ENCODE measurements at places on chromosomes 2 and 18.

DNA sequence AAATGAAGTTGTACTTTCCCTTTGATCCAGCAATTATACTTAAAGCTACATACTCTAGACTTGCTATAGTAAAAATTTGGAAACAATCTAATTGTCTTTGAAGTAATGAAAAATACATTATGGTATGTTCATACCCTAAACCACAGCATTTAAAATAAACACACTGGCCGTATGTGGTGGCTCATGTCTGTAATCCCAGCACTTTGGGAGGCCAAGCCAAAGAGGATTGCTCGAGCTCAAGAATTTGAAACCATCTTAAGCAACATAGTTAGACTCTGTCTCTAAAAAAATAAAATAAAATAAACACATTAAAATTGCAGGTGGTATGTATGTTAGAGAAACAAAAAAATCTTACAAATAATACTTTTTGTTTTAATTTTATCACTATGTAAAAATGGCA lies 208.1 kb upstream of the KLHL14 start:
- DNase-seq: no peak

DNA sequence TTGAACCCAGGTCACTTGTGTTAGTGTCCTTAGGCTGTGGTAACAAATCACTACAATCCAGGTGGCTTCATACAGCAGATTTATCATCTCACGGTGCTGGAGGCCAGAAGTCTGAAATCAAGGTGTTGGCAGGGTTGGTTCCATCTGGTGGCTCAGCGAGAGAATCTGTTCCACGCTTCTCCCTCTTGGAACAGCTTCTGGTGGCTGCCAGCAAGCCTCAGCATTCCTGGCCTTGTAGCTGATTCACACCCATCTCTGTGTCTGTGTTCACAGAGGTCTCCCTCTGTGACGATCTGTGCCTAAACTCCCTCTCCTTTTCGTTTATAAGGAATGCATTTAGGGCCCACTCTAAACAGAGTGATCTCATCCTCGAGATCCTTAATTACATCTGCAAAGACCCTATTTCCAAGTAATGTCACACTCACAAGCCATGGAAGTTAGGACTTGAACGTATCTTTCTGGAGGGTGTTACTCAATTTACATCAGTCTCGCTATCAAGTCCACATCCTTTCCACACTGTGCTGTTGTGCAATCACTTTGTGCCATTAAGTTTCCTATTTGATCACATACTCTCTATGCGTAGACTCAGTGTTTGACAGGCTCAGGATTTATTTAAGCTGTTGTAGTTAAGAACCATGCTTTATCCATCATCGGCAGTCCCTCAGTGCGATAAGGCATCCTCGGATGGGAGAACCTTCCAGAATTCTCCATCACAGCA lies 164.4 kb downstream of the SOCS6 start:
- DNase-seq: no peak

GRCh38 chr2:65019675-65020195 lies 30.5 kb downstream of the SLC1A4 start:
- no peak for DNase-seq

GRCh38 chr18:76480913-76481312 lies 14.1 kb downstream of the ZNF516 start:
- DNase-seq: no peak

- DNase-seq: no peak
Measured at GRCh38 chr2:121886059-121886458, 130.6 kb downstream of the TSN start.

GRCh38 chr2:184644685-184645084 lies 46.4 kb downstream of the ZNF804A start:
- no peak for DNase-seq

DNA sequence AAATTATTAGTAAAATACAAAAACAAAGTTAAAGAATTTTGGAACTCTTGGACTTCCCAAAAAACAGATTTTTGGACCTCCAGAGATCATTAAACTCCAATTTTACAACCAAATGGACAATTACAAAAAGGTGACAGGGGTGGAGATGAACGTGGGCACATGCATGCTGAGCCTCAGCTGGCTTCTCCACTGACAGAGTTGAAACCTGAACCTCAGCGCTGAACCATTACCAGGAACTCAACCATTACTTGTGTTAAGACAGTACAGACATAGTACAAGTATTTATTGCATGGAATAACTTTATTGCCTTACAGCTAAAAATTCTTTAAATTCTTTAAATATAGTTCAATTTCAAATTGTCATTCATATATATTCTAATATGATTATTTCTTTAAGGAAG lies 33.0 kb upstream of the KIDINS220 start:
- DNase-seq: no peak

- no peak for DNase-seq
Measured at GRCh38 chr2:188388831-188389230, 97.2 kb downstream of the GULP1 start.

DNA sequence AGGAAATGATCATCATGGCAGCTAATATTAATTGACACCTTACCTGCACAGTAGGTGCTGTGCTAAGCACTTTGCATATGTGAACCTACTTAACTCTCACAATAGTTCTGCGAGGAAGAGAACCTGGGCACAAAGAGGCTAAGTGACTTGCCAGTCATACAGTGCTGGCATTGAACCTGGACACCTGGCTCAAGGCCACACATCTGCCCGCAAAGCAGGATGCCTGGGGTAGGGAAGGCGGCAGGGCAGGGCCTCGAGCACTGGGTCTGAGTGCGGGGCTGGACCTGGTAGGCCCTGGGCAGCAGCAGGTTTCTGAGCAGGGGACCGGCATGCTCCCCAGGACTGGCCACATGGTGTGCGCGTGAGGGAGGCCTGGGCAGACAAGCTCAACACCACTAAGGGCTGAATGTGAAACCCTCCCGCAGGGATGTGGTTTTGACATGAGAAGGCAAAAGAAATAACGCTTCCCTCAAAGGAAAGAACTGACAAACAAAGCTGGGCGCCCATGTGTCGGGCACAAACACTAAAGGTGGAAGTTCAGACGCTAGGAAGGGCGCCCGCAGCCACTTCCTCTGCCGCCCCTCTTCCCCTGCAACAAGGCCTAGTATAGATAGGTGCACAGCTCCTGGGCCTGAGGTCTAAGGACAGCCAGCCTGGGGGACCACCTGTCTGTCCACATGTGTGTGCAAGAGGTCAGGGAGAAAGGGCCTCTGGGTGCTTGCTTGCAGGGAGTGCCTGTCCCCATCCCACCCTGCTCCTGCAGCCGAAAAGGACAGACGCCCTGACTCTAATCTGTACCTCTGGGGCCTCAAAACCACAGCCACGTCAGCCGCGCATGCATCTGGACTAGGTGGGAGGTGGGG lies 92.5 kb downstream of the ZFP36L2 start:
- DNase-seq: peak; percentile 29

- DNase-seq: no peak
Measured at GRCh38 chr18:77376043-77376732, 126.5 kb downstream of the GALR1 start.

DNA sequence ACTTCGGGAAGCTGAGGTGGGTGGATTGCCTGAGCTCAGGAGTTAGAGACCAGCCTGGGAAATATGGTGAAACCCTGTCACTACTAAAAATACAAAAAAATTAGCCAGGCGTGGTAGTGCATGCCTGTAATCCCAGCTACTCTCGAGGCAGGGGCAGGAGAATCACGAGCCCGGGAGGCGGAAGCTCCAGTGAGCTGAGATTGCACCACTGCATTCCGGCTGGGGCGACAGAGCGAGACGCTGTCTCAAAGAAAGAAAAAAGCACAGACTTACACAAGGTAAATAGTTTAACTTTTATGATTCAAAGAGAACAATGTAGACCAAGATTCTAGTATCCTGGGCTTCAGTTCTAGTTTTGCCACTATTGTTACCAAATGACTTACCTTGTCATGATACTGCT lies 37.4 kb downstream of the NCKAP1 start:
- DNase-seq: no peak

DNA sequence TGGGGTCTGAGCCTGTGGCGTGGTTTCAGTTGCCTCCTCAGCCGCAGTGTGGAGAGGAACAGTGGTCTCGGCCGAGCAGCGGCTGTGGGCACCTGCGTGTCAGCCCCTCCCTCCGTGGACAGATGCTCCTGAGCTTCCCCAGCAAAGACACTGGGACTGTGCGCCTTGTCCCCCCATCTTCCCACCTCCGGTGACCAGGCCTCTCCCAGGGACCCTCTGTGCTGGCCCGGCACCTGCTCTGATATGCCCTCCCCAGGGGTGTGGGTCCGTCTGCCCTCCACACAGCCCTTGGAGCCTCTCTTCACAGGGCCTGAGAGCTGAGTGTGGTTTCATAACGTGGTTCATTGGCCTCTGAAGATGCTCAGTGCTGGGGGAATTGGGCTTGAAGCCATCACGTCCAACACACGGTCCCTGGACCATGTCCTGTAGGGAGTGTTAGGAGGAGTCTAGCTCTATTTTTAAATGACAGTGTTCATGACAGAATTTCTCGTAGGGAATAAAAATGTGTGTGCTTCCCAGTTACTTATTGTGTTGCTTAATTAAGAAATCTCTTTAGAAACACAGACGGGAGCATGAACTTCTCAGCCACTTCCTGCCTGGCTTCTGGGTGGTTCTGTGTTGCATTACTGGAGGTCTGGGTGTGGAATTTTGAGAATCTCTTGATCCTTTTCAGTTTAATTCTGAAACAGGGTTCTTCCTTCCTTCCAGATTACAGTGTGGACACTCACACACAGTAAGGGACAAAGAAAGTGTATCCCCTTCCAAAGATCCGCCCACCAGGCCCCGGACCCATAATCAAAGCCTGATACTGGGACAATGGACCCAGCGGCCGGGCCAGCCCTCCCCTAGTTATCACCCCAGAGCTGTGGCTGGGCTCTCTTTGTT lies 110.7 kb downstream of the NFATC1 start:
- no peak for DNase-seq

- DNase-seq: no peak
Measured at GRCh38 chr2:12091201-12091806, 344.9 kb downstream of the LPIN1 start.

DNA sequence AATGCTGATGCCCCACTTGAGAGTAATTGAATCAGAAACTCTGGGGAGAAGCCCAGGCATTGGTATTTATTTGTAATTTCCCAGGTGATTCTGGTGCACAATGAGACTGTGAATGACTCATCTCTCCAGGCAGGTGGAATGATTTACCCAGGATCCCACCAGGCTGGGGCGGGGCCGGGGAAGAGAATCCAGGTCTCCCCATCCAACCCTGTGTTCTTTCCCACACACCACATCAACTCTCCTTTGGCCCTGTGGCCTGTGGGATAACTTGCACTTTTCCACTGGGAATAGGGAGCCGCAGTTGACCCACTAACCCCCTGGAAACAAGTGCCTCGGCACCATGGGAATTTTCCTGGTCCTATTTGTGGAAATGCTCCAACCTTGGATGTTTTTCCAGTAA lies 409.8 kb downstream of the ZNF521 start:
- no peak for DNase-seq

- no peak for DNase-seq
Measured at GRCh38 chr2:239331560-239331959, 69.3 kb downstream of the HDAC4 start.

GRCh38 chr18:31232775-31233424 lies 70.2 kb upstream of the DSC1 start:
- DNase-seq: no peak

- no peak for DNase-seq
Measured at GRCh38 chr18:67483237-67483636, 33.3 kb downstream of the DSEL start.

DNA sequence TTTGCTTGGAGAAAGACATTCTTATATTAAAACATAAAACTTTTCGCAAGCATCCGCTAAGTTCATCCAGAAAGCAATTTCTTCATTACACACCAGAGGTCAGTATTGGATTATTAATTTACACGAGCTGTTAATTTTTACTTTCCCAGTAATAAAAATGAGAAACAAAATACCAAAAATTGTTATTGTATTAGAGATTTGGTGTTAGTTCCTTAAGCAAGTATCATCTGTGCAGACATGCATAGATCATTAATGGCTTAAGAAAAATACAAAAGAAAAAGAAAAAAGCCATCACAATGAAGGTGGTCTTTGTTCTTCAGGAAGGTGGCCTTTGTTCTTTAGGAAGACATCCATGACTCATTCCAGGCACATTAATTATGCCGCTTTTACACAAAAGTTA lies 53.6 kb upstream of the HNMT start:
- DNase-seq: no peak

GRCh38 chr18:77014538-77014937 lies 118.0 kb downstream of the MBP start:
- DNase-seq: no peak

GRCh38 chr2:24891201-24891600 lies 28.8 kb downstream of the ADCY3 start:
- no peak for DNase-seq

DNA sequence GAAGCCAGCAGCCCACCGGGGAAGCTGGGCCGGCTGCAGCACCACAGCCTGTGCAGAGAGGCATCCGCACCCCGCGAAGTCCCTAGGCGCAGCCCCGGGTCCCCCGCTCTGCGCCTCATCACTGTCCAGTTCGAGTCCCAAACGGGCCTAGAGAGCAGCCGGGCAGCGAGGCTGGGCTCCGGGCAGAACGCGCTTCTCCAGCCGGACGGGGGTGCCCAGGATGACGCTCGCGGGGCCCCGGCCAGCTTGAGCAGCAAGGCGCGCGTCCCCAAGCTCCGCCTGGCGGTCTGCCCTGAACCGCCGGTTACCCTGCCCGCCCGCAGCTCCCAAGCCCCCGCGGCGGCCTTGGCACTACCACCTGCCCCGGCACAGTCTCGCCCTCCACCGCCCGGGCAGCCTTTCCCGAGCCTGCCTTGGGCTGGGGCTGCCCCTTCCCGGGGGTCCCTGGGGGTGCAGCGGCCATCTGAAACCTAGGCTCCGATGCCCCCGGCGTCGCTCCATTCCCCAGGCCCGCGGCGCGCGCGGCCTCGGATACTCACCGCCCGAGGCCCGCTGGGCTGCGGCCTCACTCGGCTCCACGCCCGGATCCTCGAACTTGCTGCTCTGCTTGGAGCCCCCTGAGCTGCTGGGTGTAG lies 591 bp downstream of the SLC16A14 start:
- DNase-seq: no peak

- no peak for DNase-seq
Measured at GRCh38 chr2:216858312-216858711, 1.6 kb downstream of the TNP1 start.

- DNase-seq: no peak
Measured at GRCh38 chr2:236180076-236180816, 12.1 kb upstream of the GBX2 start.

DNA sequence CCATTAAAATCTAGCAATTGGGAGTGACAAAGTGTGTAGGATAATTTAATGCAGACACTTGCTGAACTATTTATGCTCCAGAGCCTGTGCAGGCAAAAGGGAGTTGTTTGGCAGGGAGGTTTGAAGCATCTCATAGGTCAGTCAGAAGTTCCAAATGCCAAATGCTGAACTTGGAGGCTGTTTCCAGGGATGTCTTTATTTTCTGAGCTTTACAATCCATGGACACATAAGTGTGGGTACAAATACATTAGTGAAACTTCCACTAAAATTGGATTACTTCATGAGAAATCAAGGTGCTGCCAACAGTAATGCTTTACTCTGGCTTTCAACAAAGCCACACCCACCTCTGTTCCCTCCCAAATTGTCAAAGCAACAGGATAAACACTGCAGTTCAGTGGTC lies 422.1 kb upstream of the SETBP1 start:
- DNase-seq: no peak

GRCh38 chr2:203112342-203112741 lies 97.7 kb downstream of the NBEAL1 start:
- no peak for DNase-seq
